ENCODE measurements at places on chromosomes 6 and 20.
A peak's percentile ranks its signal among the peaks of the same experiment; 100 is the strongest.

- no peak for DNase-seq
Measured at GRCh38 chr6:136795996-136796395, 3.7 kb upstream of the MAP3K5 start.

- DNase-seq = peak; percentile 7
Measured at GRCh38 chr6:11975353-11975977, 36.6 kb upstream of the HIVEP1 start.

DNA sequence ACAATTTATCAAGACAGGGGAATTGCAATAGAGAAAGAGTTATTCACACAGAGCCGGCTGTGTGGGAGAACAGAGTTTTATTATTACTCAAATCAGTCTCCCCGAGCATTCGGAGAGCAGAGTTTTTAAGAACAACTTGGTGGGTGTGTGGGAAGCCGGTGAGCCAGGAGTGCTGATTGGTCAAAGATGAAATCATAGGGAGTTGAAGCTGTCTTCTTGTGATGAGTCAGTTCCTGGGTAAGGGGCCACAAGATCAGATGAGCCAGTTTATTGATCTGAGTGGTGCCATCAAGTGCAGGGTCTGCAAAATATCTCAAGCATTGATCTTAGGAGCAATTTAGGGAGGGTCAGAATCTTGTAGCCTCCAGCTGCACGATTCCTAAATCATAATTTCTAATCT, 50.0 kb upstream of the ECI2 start:
- DNase-seq = no peak

GRCh38 chr6:99739526-99739925, 132.9 kb downstream of the PRDM13 start:
- no peak for DNase-seq

GRCh38 chr6:100456908-100457235, 7.8 kb downstream of the SIM1 start:
- DNase-seq = no peak

- DNase-seq = no peak
Measured at GRCh38 chr6:126718600-126719327, 378.8 kb downstream of the CENPW start.

GRCh38 chr6:16278048-16278724, 39.8 kb downstream of the GMPR start:
- no peak for DNase-seq

- no peak for DNase-seq
Measured at GRCh38 chr6:45533386-45533785, 155.7 kb upstream of the SUPT3H start.
